ENCODE measurements at places on chromosomes 12 and 14.

DNA sequence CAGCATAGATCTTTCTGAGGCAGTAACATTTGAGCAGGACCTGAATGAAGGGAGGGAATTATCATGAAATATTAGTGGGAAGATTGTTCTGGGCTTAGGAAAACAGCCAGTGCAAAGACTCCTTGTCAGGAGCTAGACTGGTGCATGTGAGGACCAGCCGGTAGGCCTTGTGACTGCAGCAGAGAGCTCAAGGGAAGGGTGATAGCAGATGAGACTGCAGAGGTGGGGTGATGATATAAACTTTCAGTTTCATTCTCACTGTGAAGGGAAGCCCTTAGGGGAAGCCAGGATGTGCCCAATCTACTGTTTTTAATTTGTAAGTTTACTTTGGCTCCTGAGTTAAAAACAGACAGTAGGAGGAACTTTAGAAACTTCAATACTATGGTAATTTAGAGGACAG, 12.4 kb downstream of the IL22 start:
- no peak for DNase-seq

DNA sequence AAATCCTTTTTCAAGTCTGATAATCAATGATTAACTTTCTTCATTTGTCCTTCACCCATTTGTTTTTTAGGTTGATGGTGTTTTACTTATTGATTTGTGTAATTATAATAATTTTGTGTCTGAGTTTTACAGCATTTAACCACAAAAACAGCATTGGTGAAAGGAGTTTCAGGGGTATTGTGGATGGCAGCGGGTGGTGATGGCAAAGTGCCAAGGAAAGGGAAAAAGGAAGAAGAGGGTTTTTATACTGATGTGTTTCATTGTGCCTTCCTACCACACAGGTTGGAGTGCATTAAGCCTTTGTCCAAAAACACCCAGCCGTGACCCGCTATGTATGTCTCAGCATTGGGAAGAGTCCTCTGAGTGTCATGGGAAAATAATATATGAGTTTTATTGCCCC, 150.3 kb downstream of the DAD1 start:
- DNase-seq, result peak; percentile 72

- no peak for DNase-seq
These were observed 19.9 kb upstream of the NEDD1 start for GRCh38 chr12:96886998-96887677.

- DNase-seq, result no peak
These were observed 55.6 kb upstream of the CDKL1 start for GRCh38 chr14:50452296-50452695.

GRCh38 chr14:56046996-56047395, 71.2 kb upstream of the PELI2 start:
- no peak for DNase-seq

GRCh38 chr12:2668816-2669215, 126.0 kb upstream of the FKBP4 start:
- DNase-seq, result no peak

- no peak for DNase-seq
These were observed 1683.8 kb upstream of the SEL1L start for GRCh38 chr14:83217492-83217891.

- no peak for DNase-seq
These were observed 255.2 kb upstream of the SFSWAP start for GRCh38 chr12:131455581-131456110.

Data from KBM-7 (cell line).